ENCODE measurements at places on chromosomes 11 and 22.

DNA sequence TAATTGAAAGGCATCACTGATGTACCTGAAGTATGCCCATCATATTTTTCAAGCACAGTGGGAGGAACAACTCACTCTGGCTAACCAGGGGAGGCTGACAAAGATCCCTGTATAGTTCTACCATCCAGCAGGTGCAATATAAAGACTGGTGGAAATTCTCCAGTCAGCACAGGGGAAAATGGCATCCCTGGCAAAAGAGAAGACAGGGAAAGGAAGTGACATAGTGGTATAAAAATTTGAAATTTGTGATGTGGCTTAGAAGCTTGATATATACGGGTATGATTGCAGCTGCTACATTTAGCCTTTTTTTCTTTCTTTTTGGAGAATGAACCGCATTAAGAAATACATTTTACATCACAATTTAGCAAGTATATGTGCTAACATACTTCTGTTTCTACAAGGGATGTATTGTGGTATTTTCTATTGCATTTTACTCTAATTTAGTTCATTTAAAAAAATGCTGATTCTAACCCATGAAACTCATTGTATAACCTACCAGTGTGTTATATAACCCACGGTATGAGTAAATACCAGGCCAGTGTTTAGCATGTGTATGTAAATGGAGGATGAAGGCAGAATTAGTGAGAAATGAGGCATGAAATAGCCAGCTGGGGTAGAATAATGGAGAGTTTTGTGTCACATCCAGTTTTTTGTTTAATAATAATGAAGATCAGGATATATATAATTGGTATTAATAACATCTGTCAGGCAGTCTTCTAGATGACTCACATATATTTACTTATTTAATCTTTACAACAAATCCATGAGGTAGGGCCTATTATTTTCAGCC lies 186.1 kb downstream of the ARHGAP42 start:
- H3K27me3 ChIP-seq, result no peaks in the 10 kb centered on the region
- no peaks in the 10 kb centered on the region for H3K36me3 ChIP-seq
- no peak overlapping the region for H3K4me3 ChIP-seq

- no peak overlapping the region for H3K27ac ChIP-seq
- no peak overlapping the region for H3K4me3 ChIP-seq
- no peaks in the 10 kb centered on the region for H3K27me3 ChIP-seq
- no peaks in the 10 kb centered on the region for H3K4me1 ChIP-seq
- DNase-seq, result no peak
- H3K36me3 ChIP-seq, result no peaks in the 10 kb centered on the region
Measured at GRCh38 chr11:122898799-122899198, 16.2 kb downstream of the JHY start.

DNA sequence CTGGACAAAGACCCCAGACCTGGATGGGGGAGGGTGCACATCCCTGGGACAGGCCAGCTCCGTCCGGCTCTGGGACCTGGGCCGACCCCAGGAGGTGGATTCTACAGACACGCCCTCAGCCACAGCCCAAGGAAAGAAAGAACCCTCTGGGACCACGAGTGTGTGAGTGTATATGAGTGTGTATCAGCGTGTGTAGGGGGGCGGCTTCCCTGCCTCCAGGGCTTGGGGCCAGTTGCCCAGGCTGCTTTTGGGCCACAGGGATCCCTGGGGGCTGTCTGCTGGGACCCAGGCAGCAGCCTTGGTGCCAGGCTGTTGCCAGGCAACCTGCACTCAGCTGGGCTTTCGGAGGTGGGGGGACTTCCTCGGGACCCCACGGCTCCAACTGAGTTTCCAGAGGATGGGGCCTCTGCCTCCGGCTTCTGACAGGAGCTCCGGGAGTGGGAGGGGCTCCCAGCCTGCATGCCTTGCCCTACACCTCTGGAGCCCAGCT lies 8.9 kb downstream of the DUSP8 start:
- H3K27ac ChIP-seq, result no peak overlapping the region
- no peaks in the 10 kb centered on the region for H3K27me3 ChIP-seq
- DNase-seq, result no peak
- peaks cover 74% of the 10 kb centered on the region for H3K4me1 ChIP-seq

DNA sequence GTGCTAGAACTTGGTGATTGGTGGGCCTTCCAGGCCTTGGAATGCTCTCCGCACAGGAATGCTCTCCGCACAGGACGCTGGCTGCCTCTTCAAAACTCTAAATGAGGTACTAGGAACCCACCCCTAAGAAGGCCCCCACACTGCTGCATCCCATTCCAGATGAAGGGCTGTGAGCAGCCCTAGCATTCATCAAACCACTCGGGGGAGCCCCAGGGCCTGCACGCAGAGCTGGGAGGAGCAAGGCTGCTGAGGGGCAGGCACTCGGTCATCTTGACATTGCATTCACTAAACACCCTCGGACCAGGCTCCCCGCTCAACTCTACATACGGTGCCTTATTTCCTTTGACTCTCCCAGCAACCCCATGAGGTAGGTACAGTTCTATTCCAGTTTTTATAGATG lies 49.2 kb upstream of the EMID1 start:
- no peaks in the 10 kb centered on the region for H3K36me3 ChIP-seq
- no peak overlapping the region for H3K27ac ChIP-seq
- H3K4me1 ChIP-seq, result peaks cover 25% of the 10 kb centered on the region
- DNase-seq, result no peak

GRCh38 chr11:62020661-62021060 lies 53.2 kb upstream of the FTH1 start:
- DNase-seq, result no peak
- no peaks in the 10 kb centered on the region for H3K27me3 ChIP-seq
- no peak overlapping the region for H3K27ac ChIP-seq
- H3K4me1 ChIP-seq, result peaks cover 12% of the 10 kb centered on the region
- H3K36me3 ChIP-seq, result no peaks in the 10 kb centered on the region

GRCh38 chr11:69480547-69481392 lies 693 bp upstream of the LINC01488 start:
- peak; percentile 79 for DNase-seq
- H3K27ac ChIP-seq, result peak overlapping the region; percentile 86
- no peak overlapping the region for H3K4me3 ChIP-seq
- no peaks in the 10 kb centered on the region for H3K36me3 ChIP-seq

- H3K27me3 ChIP-seq, result no peaks in the 10 kb centered on the region
- DNase-seq, result no peak
- no peaks in the 10 kb centered on the region for H3K36me3 ChIP-seq
- no peak overlapping the region for H3K27ac ChIP-seq
- H3K4me1 ChIP-seq, result peaks cover 13% of the 10 kb centered on the region
Measured at GRCh38 chr22:40659166-40659565, 20.1 kb upstream of the MCHR1 start.

DNA sequence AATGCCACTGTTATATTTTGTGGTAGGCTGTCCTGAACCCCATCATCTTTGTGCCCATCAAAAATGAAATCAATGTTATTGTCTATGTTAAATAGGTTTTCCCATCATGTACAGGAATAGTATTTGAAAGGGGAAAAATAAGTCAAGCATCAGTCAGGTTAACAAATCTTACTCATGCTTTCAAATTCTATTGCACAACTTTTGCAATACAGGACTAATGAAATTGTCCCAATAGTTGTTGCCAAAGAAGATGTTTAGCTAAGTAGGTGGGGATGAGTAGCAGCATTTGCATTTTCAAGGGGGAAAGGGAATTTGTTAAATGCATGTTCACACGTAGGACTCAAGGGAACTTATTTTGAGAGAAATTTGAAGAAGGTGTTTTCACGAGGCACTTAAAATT lies 962.1 kb downstream of the JRKL start:
- DNase-seq, result no peak
- H3K36me3 ChIP-seq, result no peaks in the 10 kb centered on the region
- H3K27me3 ChIP-seq, result no peaks in the 10 kb centered on the region
- no peaks in the 10 kb centered on the region for H3K4me1 ChIP-seq

DNA sequence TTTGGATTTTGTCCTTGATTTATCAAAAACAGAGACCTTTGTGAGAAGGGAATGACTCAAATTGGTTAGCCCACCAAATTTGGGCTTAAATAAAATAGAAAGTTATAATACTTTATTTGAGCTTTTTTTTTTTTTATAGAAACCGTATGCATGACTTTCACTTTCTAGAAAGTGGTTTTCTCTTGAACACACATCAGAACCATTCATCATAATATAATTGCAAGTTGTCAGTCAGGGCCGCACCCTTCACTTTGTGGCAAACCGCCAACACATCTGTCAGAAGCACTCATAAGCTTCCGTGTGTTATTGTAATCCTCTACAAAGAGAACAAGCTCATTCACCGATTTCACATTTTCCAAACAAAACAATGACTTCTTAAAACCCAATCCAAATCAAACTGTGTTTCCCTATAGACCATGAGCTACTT lies 76.1 kb downstream of the SOX6 start:
- DNase-seq, result peak; percentile 42
- H3K36me3 ChIP-seq, result no peaks in the 10 kb centered on the region
- H3K4me3 ChIP-seq, result peak overlapping the region; percentile 40
- peaks cover 12% of the 10 kb centered on the region for H3K4me1 ChIP-seq
- no peaks in the 10 kb centered on the region for H3K27me3 ChIP-seq

DNA sequence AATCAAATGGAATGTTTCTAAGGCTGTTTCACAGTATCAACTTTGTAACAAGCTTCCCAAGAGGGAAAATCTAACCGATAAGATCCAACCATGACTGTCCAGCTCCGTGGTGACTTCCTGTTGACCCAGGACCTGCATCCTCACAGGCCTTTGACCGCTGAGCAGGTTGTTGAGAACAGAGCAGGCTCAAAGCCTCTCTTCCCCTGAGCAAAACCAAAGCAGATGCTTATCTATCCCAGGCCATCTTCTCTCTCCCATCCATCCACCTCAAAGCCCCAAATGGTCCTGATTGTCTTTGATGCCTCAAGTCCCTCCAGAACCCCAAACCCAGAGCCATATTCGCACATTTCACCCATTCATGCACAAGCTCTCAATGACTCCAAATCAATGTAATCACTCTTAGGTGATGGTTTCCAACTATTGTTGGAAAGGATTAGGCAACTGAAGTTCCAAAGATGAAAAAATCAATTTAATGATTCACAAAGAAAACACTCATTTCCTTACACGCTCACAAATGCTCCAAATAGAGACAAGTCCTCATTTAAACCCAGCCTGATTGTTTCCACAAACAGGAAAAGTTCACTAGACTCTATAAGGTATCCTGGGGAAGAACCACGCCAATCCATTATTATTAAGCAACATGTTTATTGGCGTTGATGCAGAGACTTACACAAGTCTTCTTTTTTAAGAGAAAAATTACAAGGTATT lies 48.7 kb downstream of the C11orf58 start:
- no peak for DNase-seq
- no peak overlapping the region for H3K27ac ChIP-seq
- H3K27me3 ChIP-seq, result no peaks in the 10 kb centered on the region
- H3K4me1 ChIP-seq, result peaks cover 76% of the 10 kb centered on the region
- no peak overlapping the region for H3K4me3 ChIP-seq
- H3K36me3 ChIP-seq, result peaks cover 7% of the 10 kb centered on the region

GRCh38 chr22:49951000-49951677 lies 9.4 kb upstream of the PIM3 start:
- no peaks in the 10 kb centered on the region for H3K36me3 ChIP-seq
- no peak overlapping the region for H3K4me3 ChIP-seq
- no peaks in the 10 kb centered on the region for H3K27me3 ChIP-seq
- no peak overlapping the region for H3K27ac ChIP-seq
- H3K4me1 ChIP-seq, result peaks cover 52% of the 10 kb centered on the region
- DNase-seq, result no peak

- H3K4me1 ChIP-seq, result no peaks in the 10 kb centered on the region
- H3K4me3 ChIP-seq, result no peak overlapping the region
- H3K36me3 ChIP-seq, result no peaks in the 10 kb centered on the region
- no peak for DNase-seq
- peak overlapping the region; percentile 24 for H3K27ac ChIP-seq
Measured at GRCh38 chr11:79092791-79093353, 348.0 kb downstream of the TENM4 start.

DNA sequence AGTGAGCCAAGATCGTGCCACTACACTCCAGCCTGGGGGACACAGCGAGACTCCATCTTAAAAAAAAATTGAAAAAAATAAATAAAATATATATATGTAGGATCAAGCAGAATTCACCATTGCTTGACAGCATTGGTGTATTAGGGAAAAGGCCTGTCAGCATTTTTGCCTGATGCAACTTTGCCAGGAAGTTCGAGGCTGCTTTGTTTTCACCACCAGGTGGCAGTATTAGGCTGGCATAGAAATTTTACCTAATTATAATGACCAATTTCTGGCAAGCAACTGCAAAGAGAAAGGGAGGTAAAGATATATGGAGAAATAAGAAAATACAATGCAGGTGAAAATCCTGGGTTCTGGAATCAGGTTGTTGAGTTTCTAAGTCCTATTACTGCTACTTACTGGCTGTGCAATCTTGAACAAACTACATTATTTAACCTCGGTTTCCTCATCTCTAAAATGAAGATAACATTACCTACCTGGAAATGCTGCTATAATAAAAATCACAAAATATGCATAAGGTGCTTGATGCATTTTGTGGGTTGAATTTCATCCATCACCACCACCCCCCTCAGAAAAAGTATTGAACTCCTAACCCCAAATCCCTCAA lies 24.7 kb downstream of the LAYN start:
- no peak overlapping the region for H3K4me3 ChIP-seq
- no peaks in the 10 kb centered on the region for H3K36me3 ChIP-seq
- no peaks in the 10 kb centered on the region for H3K27me3 ChIP-seq
- H3K27ac ChIP-seq, result no peak overlapping the region
- H3K4me1 ChIP-seq, result no peaks in the 10 kb centered on the region

- H3K4me3 ChIP-seq, result peak overlapping the region; percentile 67
- H3K36me3 ChIP-seq, result no peaks in the 10 kb centered on the region
- peak overlapping the region; percentile 86 for H3K27ac ChIP-seq
- H3K4me1 ChIP-seq, result no peaks in the 10 kb centered on the region
- peaks cover 28% of the 10 kb centered on the region for H3K27me3 ChIP-seq
Measured at GRCh38 chr11:26995701-26996460, 2.0 kb downstream of the FIBIN start.

- no peak overlapping the region for H3K27ac ChIP-seq
- H3K4me1 ChIP-seq, result no peaks in the 10 kb centered on the region
- H3K4me3 ChIP-seq, result no peak overlapping the region
Measured at GRCh38 chr11:119469506-119469905, 46.5 kb upstream of the THY1 start.

- H3K27ac ChIP-seq, result no peak overlapping the region
- H3K4me3 ChIP-seq, result no peak overlapping the region
- H3K4me1 ChIP-seq, result no peaks in the 10 kb centered on the region
- DNase-seq, result no peak
- no peaks in the 10 kb centered on the region for H3K36me3 ChIP-seq
Measured at GRCh38 chr11:108961095-108961494, 296.2 kb downstream of the DDX10 start.

Measured in left ventricle myocardium inferior (tissue), 1 donor.